ENCODE measurements at places on chromosomes 4 and X.

- DNase-seq: no peak
These were observed 217.6 kb upstream of the GALNT7 start for GRCh38 chr4:172950990-172951389.

DNA sequence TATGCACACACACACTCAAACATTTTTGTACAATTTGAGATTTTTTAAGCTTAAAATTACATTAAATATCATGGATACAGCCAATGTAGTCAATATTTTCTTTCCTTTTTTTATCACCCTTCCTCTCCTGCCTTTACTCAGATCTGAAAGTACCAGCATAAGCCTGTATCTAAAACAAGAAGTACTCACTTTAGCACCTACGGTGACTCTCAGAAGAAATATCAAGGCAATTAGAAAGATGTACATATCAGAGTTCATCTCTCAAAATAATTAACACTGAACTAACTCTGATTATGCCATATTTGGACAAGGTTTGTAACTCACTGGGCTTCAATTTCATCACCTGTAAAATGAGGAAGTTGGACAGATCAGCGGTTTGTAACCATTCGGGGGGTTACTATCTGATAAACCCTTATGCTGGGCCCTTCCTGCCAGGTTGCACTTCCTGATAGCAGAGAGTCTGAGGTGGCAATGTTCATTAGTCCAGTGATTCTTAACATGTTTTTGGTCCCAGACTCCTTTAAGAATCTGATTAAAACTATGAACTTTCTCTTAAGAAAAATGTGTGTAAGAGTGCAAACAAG, 5.7 kb upstream of the GPR174 start:
- no peak for DNase-seq

DNA sequence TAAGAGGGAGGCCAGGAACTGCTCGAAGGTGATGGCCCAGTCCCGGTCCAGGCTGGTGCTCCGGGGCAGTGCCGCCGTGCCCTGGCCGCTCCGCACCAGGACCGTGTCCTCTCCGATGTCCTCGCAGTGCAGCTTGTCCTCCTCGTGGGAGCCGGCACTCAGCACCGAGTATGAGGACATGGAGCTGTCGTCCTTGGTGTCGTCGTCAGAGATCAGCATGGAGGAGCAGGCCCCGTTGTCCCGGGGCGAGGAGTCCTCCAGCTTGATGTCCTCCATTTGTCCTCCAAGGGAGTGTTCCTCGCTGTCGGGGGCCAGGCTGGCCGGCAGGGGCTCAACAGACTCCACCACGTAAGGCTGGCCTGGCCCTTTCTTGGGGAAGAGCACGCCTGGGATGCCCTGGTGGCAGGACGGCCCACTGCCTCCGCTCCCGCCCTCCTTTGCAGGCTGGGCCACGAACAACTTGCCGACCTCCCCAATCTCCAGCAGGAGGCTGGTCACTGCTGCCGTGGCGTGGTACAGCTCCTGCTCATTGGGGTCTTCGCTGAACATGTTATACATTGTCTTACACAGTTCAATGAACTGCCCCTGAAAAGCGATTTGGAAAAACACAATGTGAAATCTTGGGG, 53.7 kb upstream of the UCP1 start:
- DNase-seq: no peak

DNA sequence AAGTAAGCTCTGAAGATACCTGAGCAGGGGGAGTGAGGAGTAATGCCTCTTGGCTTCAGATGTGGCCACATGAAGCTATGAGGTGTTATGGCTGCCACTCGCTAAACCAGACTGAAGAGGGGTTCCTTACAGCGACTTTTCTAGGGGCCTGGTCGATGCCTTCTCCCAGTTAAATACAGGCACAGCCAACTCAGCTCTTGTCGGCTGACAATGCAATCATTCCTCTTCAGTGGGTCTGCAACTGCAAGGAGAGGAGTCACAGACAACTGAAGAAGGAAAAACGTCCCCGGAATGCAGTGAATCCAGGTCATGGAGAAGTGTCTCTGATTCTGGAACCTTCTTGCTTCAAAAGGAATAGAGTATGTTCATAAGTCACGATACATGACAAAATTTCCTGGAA, 106.4 kb downstream of the RNF150 start:
- DNase-seq: no peak

DNA sequence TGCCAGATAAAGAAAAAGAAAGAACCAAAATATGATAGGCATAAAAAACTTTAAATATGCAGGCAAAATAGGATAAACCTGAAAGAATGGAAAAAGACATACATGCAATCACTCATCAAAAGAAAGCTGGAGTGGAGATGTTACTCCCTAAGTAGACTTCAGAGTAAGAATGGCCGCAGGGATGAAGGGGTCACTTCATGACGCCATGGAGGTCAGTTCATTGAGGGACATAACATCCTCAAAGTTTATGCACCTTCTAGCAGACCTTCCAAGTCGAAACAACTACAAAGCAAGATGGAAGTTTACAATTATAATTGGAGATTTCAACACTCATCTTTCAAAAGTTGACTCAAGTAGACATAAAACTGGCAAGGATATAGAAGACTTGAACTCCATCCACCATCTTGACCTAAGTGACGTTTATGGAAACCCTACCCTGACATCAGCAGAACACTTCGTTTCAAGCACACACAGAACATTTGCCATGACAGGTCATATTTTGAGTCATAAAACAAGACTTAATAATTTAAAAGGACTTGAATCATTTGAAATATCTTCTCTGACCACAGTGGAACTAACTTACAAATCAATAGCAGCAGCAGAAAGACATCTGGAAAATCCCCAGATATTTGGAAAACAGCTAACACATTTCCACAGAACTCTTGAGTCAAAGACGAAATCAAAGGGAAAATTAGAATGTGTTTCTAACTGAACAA, 106.0 kb upstream of the LRPAP1 start:
- DNase-seq: no peak

GRCh38 chr4:104969394-104970082, 177.1 kb upstream of the TET2 start:
- no peak for DNase-seq

DNA sequence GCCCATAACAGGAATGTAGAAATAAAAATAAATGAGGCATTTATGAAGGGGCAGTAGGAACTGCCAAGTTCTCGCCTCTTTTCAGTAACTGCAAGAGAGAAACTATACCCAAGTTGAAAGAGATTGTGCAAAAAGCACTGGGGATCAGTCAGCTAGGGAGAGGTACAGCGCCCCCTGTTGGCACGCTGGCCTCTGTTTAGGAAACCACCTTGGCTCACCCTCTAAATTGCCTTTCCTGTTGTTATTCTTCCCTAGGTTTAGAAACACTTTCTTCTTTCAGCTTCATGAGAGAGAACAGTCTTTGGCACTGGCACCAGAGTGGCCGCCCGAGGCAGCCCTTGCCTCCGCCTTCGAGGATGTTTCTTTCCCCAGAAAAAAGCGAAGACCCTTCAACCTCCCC, 348.5 kb downstream of the MID1IP1 start:
- peak; percentile 56 for DNase-seq

GRCh38 chrX:95071621-95072020, 1397.6 kb downstream of the FAM133A start:
- DNase-seq: no peak

GRCh38 chr4:163157157-163157556, 9.5 kb downstream of the NAF1 start:
- no peak for DNase-seq

- DNase-seq: no peak
These were observed 22.1 kb downstream of the SLIT2 start for GRCh38 chr4:20273793-20274192.

GRCh38 chr4:59598330-59598618, 1601.9 kb upstream of the ADGRL3 start:
- DNase-seq: no peak

DNA sequence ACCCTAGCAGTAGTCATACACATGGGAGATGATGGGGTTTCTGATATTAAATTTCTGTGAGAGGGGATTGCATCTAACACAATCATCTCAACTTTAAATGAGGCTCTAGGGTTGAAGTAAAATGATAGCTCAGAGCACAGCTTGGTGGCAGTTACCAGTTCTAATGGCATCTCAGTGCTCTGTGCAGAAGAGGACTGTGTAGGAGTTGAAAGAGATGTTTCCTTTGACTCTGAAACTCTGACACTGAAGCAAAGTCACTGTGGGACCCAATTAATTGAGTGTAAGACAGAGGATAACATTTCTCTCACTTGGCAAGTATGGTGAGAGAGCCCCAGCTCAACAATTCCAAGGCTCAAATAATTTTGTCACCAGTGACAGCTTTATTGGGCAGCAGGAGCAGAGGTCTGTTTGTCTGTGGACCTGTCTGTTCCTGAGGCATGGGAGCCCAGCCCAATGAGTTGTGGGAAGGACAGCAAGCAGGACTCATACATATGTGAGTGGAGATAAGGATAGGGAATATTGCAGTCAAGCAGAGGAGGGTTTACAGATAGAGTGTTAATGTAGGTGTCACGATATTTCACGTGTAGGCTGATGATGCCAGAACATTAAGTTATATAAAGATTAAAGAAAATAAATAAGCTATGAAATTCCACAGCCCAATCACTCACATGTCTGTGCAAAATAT, 76.7 kb upstream of the NAF1 start:
- no peak for DNase-seq

- no peak for DNase-seq
These were observed 796.5 kb upstream of the SLIT2 start for GRCh38 chr4:19455196-19455595.

DNA sequence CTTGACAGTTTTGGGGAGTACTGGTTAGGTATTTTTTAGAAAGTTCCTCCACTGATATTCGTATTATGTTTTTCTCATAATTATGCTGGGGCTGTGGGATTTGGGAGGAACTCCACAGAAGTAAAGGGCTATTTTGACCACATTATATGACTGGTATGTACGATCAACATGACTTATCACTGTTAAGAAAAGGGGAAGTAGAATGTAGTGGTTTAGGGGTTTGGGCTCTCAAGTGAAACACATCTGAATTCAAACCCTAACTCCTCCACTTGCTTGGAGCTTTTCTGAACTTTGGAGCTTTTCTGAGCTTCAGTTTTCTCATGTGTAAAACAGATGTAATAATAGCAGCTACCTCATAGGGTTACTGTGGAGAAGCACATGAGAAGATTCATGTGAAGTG, 96.4 kb upstream of the C1GALT1C1 start:
- DNase-seq: no peak

DNA sequence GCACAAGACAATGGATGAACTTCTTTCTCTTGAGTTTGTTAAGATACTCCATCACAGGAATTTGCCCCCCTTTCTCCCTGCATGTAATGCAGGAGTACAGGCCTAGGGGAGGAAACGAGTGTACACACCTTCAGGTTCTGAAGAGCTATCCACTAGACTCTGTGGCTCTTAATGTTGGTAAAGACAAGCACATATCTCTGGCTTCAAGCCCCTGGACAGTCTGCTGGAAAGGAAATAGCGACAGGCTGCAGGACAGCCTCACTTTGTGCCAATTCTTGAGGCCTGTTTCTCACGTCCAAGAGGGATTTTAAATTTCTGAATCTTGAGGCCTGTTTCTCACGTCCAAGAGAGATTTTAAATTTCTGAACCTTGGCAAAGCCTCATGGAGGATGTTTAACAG, 87.1 kb downstream of the RLIM start:
- no peak for DNase-seq

DNA sequence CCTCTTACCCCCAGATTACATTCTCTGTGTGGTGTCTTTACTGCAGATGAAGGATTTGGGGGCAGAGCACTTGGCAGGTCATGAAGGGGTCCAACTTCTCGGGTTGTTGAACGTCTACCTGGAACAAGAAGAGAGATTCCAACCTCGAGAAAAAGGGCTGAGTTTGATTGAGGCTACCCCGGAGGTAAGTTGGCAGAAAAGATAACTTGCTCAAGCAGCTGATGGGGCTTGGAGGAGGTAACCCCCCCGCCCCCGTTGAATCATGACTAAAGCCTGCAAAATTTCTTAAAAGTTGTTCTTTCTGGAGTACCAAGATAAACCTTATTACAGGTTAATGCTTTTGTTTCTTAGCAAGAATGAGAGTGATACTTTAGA, 1.5 kb downstream of the CCNG2 start:
- no peak for DNase-seq

Data from HEK293T (cell line).